Stimulated activated CD4-positive, alpha-beta T cell treated with anti-CD3 and anti-CD28 coated beads, Interleukin-2, amount 100 ng/mL, for 24 hours (primary cell): ENCODE measurements at places on chromosomes 7 and 10.

- no peak for DNase-seq
Measured at GRCh38 chr10:110394898-110395297, 90.2 kb upstream of the SMNDC1 start.

GRCh38 chr7:50953303-50953702 lies 170.6 kb upstream of the GRB10 start:
- DNase-seq, result no peak

DNA sequence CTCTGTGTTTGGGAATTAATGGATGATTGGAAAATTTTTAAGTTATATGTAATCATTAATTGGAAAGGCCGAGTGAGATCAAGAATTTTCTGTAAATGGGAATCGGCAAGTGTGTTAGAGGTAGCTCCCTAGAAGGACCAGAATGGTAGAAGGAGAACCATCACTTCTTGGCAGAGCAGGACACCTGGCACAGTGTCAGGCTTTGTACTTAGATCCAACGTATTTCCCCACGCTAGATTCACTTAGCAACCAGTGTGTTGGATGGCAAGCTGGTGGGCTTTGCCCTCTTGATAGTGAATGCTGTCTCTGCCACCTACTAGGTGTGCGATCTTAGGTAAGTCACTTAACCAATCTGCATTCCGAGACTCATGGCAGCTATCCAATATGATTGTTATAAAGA lies 107.8 kb upstream of the ZNF438 start:
- no peak for DNase-seq

DNA sequence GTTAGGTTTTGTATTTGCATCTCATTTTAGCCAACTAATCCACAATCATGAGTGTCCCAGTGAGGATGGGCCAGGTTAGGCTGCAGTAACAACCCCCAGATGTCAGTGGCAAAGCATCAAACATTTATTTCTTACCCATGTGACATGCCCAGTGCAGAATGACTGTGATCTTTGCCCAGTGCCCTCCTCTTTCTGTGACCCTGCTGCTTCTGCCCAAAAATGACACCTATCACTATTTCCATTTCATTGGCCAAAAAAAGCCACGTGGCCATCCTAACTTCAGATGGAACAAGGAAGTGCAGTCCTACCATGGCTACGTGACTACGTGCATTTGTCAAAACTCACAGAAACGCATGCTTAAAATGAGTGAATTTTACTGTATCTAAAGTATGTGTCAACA lies 109.2 kb upstream of the PRR15 start:
- DNase-seq, result no peak

DNA sequence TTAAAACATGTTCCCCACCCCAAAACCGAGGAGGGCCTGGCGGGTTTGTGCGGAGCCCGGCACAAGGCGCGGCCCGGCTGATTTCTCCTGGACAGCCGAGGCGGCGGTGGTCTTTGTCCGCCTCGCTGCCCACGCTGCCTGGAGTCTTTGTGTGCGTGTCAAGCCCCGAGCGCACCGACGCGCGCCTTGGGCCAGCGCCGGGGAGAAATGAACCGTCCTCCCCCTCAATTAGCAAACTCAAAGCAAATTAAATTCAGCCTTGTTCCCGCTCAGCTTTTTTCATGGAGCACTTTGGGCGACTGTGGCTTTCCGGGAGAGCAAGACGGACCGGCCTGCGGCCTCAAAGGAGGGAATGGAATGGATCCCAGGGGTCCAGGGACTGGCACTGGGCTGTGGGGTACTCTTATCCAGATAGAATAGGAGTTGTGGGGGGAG lies 4.1 kb downstream of the EMX2 start:
- DNase-seq, result no peak

- DNase-seq, result no peak
Measured at GRCh38 chr10:124916098-124916584, 25.8 kb upstream of the ZRANB1 start.

GRCh38 chr7:34128762-34129161 lies 223.4 kb downstream of the BMPER start:
- DNase-seq, result no peak

DNA sequence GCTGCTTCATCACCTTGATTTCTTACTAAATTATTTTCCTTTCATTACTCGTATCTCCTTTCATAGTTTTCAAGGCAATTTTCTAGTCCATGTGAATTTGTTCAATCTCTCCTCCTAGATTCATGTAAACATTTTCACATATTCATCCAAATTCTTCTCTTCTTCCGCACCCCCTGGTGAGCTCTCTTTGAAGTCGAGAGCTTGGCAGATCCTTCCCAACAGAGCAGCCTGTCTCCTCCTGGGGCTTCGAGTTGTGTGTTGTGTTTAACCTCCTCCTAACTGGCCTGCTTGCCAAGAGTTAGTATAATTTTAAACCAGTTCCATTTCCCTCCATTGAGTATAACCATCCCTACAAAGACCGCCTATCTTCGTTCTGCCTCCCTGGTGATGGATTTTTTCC lies 272.4 kb upstream of the CELF2 start:
- no peak for DNase-seq

- DNase-seq, result peak; percentile 60
Measured at GRCh38 chr7:2138146-2138765, 94.5 kb downstream of the MAD1L1 start.

DNA sequence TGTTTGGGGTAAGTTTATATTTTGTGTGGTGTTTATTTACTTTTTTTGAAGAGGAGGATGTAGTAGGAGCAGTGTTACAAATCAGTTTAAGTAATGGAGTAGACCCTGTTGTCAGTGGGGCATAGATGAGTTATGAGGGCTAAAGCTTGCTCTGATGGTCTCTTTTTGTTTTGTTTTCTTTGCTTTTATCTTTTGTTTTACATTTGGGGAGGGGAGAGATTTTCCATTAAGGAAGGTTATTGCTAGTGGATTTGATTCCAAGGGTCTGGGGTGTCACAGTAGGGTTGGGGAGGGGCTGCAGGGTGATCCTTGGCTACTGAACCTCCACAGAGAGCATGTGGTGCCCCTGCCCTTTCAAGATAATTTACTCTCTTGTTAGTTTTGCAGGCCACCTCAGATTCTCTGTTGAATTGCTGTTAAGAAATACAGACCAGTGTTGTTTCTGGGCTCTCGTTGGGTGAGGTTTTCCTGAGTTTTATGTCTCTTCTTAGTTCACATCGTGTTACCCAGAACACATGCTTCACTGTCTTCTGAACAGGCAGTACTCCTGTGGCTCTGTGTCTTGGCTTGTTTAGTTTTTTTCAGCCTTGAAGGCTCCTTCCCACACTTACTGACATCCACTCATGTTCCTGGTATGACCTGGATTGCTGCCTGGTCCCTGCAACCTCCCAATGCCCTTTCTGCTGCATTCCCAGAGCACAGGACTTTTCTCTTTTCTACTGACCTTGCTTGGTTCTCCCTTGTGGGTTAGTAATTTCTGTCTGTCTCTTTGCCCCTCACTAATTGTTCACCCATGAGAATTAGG lies 4.2 kb downstream of the KIFBP start:
- DNase-seq, result no peak

DNA sequence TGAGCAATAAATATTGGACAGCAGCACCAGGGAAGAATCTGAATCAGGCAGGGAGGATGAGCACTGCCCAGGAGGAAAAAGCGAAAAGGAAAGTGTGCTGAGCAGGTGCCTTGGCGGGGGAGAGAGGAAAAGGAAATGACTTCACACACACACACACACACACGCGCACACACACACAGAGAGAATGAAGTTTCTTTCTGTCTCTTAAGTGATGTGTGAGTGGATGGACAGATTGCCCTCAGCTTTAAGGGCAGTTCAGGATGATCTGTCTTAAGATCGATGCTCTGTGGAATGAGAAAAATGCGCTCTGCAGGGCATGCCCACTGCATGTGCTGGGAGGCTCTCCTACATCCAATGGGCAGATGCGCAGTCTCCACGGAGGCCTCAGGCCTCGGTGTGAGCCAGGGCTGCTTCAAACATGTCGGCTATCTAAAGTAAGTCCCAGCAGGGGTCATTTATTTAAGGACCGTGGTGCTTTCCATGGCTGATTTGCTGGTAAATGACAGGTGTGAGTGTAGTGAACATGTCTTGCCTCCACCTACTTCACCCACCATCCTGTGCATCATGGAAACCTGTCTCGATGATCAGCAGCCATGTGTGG lies 2.5 kb upstream of the ACBD5 start:
- peak; percentile 67 for DNase-seq

DNA sequence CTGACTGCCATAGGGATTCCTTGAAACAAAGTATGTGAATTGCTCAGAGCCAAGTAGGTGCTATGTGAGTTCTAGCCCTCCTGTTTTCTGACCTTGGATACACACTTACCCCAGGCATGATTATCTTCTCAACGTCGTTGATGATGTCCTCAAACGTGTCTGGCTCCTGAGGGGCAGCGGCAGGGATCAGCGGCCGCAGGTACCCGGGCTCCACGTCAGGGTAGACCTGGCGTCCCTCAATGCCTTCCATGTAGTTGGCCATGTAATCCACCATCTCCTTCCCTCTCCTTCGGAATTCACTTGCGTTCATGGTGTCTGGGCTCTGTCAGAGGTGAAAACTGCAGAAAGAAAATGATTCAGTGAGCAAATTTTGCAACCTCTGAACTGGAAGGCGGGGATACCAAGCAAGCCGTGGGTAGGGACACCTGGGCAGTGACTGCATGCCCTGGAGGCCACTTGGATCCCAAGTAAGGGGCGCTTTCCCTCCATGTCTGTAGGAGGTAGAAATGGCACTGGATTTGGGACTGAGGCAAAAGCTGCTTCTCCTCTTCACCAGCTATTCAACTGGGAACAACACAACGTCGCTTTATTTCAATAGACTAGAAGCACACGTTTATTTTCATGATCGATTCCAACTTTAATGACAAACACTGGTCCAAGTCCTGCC lies 21.3 kb downstream of the DDC start:
- no peak for DNase-seq

GRCh38 chr7:26167303-26167934 lies 15.4 kb downstream of the NFE2L3 start:
- DNase-seq, result no peak

GRCh38 chr7:38171623-38172391 lies 6.2 kb upstream of the STARD3NL start:
- DNase-seq, result no peak

GRCh38 chr7:78762625-78763024 lies 690.8 kb downstream of the MAGI2 start:
- no peak for DNase-seq

GRCh38 chr7:75734586-75735458 lies 3.9 kb downstream of the HIP1 start:
- no peak for DNase-seq

GRCh38 chr7:108307595-108307994 lies 148.6 kb downstream of the NRCAM start:
- no peak for DNase-seq

- peak; percentile 33 for DNase-seq
Measured at GRCh38 chr10:91162050-91162494, 58.4 kb upstream of the PCGF5 start.

DNA sequence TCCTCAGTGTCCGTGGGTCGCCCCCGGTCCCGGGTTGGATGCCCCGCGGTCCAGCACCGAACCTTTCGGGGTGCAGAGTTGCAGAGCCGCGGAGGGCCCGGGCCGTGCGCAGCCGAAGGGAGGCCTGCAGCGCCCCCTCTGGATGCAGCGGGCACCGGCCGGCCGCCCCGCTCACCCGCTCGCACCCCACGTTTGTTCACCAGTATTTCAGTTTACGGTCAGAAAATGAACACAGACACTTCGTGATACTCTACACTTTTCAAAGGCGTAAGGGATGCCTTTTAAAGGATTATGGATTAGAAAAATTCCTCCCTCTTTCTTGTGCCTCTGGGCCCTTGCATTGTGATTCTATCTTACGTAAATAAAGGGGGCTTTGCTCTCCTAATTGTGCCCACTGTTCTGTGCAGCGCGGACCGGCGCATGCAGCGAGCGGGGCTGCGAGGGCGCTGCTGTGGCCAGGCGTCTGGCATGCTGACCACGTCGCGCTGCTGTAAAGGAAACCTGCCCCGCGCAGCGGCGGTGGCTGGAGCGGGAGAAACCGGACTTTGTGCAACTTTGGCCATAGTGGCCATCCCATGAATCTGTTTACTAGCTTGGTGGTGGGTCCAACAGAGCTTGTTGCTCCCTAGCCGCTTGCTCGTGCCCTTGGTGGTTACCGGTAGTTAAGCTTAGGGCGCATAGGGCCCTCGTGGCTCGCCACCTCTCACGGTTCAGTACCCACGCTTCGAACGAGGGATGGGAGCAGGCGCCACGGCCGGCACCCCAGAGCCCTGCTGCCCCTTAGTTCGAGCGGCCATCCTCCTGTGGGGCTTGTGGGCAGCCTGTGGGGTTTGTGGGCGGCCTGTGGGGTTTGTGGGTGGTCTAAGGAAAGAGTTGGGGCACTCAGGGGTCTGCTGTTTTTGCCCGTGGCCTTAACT lies 739 bp upstream of the MEST start:
- DNase-seq, result peak; percentile 30

DNA sequence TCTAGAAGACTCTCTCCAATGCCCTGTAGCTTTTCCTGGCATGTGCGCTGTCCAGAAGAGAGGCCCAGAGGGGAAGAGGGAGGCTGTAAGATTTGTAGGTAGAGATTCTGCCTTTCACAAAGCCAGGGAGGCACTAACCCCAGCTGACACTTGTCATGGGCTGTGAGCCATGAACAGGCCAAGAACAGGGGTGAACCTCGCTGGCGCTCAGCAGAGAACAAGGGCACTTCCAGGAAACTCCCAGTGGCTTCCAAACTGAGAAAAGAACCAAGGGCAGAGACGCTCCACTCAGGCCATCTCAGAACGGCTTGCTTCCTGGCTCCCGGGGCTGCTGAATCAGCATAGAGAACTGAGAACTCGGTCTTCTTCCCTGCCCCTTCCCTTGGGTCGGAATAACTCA lies 257.8 kb upstream of the ZNF32 start:
- no peak for DNase-seq

DNA sequence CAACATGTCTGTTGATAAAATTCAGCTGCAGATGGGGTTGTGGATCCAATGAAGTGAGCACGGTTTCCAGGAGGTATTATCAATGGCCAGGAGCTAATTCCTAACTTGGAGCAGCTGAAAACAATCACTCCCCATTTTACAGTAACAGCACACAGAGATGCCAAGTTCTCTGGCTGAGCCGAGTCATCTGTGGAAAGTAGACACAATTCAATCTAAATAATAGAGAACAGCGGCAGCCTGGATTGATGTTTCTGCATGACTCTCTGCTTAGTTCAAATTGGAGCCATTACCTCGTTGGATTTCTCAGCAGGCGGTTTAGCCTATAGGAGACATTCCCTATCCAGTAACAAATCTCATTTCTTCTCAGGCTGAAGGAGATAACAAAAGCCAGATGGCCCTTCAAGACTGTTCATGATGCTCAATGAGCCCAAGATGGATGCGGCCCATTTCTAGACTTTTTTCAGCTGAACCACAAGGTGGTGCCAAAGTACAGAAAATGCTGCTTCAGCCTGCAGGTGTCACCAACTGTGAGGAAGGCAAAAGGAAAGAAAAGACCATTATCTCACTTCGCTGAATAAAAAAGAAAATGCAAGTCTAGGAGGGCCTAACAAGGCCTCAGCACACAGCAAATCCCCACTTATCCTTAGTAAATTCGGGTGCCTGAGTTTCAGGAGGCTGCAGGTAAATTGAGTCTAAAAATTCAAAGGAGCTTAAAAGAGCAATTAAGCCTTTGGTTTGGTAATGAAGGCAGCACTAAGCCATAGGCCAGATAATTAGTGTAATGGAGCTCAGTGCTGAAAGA lies 83.7 kb downstream of the SLC16A9 start:
- peak; percentile 31 for DNase-seq
